Stimulated activated CD8-positive, alpha-beta memory T cell treated with anti-CD3 and anti-CD28 coated beads, Interleukin-4, amount 100 ng/mL, for 48 hours (primary cell): ENCODE measurements at places on chromosomes 7 and 10.

DNA sequence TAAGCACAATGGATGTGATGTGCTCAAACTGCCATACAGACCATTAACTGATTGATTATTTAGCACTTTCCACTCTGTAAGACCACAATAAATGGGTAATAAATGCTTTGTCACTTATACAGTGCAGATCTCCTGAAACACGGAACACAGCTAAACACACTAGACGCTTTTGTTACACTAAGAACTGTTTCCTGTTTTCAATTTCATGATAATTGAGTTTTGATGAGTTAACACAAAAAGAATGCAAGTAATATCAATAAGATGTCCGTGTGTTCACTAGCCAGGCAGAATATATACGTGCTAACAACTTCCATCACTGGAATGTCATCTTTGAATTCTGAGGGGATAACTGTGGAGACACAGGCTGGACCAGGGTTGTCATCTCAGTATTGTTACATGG, 178.8 kb downstream of the SKAP2 start:
- no peak for DNase-seq

- DNase-seq = no peak
These were observed 418.1 kb downstream of the ZNF716 start for GRCh38 chr7:57867884-57868701.

DNA sequence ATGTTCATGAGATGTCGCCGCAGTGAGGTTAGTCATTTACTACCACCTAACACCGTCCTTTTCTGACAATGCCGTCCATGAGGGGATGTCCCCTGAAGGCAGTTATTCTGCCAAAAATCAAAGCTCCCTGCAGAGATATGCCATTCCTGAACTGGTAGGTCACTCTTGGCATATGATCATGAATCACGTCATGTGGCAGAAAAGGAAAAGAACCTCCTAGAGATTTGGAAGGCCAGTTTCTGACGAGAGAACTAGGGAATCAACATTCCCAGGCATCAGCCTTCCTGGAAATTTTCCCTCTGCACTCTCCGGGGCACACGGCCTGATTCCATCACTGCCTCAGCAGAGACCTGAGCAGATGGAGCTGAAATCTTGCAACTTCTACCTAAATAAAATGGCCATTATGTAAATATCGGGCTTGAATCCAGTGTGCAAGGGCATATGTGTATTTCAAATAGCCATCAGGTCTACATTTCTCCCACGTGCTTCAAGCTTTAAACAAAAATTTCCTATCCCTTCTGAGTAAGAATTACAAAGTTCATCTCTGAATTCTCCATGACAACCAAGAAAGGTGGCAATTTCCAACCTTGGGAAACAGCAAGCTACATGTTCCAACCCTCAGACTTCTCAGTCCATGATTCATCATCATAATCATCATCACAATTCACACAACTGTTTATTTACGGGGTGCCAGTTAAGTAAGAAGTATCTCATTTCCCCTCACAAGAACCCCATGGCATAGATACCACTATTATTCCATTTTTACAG, 46.5 kb downstream of the AMPH start:
- DNase-seq = no peak

DNA sequence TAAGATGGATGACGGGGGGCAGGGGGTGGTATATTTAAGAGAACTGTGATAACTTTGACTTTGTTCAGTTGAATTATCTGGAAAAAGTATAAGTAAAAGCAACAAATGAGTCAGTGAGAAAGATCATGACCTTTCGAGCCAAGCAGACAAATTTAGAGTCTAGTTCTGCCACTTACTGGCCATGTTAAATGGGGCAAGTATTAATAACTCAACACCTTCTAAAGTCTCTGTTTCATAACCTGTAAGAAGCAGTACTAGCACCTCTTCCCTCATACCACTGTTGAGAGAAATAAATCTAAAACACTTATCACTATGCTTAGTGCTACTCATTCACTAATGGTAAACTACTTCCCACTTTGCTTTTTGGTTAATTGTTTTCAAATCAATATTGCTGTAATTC, 604.4 kb upstream of the LRRN3 start:
- no peak for DNase-seq

DNA sequence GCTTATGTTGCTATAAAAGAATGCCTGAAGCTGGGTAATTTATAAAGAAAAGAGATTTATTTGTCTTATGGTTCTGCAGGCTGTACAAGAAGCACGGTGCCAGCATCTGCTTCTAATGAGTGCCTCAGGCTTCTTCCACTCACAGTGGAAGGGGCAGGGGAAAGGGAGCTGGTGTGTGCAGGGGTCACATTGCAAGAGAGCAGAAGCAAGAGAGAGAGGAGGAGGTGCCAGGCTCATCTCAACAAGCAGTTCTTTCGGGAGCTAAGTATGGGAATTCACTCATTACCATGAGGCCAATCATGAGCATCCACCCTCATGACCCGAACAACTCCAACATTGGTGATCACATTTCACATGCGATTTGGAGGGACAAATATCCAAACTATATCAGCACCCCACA, 17.2 kb upstream of the SLK start:
- no peak for DNase-seq

DNA sequence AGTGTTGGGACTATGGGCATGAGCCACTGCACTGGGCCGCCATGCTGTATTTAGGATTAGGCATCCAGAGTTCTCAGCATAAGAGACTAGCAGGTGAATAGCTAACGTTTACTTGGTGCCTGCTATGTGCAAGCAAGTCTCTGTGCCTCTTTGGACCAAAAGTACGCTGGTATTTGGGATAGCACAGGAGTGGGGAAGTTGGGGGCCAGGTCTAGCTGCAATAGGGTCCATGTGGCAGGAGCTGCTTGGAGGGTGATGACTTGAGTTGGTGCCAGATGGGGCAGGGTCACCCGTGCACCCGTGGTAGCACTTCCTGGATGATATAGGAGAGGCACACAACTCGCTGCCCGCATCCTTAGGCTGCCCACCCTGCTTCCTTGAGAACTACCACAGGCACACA, 22.4 kb downstream of the NACAD start:
- DNase-seq = no peak

- DNase-seq = no peak
These were observed 87.3 kb downstream of the IDE start for GRCh38 chr10:92486637-92487036.

DNA sequence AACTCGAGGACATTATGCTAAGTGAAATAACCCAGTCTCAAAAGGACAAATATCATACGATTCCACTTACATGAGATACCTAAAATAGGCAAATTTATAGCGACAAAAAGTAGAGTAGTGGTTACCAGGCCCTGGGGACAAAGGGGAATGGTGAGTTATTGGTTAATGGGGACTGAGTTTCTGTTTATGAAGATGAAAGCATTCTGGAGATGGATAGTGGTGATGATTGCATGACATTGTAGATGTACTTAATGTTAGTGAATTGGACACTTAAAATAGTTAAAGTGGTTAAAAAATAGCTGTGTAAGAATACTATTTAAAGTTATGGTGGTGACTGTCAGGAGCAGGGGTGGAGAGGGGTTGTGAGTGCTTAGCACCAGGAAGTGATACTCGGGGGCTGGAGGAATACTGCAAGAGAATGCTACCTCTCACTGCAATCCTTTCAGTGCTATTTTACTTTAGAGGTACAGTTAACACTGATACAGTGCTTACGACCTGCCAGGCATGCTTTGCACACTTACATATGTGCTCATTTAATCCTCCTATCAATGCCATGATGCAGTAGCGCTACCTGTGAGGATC, 16.7 kb upstream of the TEX36 start:
- DNase-seq = no peak

DNA sequence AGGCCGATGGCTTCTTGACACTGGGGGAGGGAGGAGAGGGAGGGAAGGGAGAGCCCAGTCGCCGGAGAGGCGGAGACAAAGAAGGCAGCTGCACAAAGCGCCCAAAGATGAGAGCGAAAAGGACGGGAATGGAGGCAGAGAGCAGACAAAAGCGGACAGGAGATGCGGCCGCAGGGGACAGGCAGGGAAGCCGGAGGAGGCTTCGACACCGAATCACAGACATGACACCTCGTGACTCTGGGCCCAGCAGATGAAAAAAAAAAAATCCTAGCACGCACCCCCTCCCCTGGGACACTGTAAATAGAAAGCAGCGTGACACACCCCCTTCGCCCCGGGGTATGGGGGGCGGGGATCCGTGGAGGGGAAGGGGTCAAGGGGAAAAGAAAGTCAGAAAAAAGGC, 976 bp downstream of the NAT16 start:
- no peak for DNase-seq

GRCh38 chr10:70918851-70919530, 30.6 kb upstream of the PCBD1 start:
- DNase-seq = no peak

DNA sequence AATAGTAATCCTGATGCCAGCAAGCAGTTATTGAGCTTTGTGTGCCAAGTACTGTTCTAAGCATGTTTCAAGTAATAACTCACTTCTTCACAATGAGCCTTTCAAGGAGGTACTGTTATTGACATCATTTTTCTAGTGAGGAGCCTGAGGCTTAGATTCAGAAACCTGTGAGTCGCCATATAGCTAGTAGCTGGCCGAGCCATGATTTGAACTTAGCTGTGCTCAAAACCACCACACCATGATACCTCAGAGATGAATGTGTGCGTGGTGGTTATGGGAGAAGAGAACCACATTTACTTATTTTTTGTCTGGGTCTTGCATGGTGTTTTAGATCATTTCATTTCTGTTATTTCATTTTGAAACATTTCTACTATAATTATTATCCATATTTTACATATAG, 578.9 kb downstream of the AUTS2 start:
- no peak for DNase-seq

GRCh38 chr7:41130561-41131236, 572.2 kb downstream of the INHBA start:
- DNase-seq = no peak

DNA sequence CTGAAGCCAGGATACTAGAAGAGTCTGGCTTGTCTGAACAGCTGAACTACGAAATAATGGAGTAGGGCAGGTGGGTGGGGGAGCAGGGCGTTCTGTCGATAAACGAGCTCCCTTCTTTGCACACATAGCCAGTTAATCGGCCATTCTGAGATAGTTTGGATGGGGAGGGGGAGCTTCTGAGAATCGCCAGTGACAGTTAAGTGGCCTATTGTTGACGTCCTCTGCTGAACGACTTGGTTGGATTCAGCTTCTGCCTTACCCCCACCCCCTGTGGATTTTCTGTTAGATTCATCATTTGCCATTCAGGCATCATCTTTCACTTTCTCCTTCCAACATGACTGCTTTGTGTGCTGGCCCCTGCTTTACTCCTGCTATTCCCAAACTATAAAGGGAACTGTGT, 520 bp downstream of the CPA5 start:
- no peak for DNase-seq

DNA sequence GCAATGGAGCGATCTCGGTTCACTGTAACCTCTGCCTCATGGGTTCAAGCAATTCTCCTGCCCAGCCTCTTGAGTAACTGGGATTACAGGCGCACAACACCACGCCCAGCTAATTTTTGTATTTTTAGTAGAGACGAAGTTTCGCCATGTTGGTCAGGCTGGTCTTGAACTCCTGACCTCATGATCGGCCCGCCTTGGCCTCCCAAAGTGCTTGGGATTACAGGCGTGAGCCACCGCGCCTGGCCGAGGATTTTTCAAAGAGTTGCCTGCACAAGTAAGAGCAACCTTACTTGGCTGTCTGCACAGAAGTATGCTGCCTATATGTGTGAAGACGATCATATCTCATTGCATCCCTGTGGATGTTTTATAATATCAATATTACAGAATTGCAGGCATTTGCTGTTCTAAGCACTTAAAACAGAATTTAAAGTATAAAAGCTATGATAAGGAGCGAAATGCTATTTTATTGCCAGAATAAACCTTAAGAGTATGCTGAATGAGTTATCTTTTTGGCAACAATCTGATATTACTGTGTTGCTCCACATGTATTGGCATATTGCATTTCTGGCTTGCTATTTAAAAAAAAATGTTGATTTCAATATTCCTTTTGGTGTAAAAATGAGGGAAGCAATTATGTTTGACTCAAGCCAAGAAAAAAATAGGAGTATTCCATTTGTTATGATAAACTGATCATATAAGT, 379.4 kb upstream of the SEMA3D start:
- no peak for DNase-seq

GRCh38 chr7:112262855-112263487, 56.5 kb downstream of the ZNF277 start:
- no peak for DNase-seq

DNA sequence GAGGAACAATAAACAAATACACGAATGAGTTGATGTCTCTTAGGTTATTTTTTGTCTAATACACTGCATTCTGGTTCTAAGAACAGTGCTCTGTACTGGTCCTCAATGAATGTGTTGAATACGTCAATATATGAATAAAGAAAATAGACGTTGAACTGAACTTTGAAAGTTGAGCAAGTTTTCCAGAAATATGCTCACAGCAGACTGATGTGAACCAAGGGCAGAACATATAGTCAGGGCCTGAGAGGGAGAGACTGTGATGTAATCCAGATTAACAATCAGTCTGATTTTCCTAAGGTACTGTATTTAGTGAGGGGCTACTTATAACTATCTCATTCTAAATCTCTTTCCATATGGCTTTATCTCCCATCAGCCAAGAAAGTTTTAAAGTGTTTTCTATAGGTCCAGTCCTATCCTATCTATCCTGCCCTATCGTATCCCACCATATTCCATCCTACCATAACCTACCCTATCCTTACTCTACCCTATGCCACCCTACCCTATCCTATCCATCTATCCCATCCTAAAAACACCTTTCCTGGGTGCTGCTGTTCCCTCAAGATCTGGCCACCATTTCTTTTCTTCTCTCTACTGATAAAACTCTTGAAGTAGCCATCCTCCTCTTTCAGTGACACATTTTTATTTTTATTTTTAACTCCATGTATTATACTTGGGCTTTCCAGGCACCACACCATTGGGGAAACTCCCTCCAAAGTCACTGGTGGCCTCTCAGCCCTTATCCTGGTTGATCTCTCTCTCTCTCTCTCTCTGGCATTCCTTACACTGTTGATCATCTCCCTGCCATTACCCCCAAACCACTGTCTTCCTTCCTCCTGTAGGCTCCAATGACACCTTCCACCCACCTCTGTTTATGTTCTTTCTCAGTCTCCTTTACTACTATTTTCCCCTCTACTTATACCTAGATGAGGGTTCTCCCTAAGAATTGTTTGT, 212.3 kb upstream of the SLC26A5 start:
- DNase-seq = no peak

DNA sequence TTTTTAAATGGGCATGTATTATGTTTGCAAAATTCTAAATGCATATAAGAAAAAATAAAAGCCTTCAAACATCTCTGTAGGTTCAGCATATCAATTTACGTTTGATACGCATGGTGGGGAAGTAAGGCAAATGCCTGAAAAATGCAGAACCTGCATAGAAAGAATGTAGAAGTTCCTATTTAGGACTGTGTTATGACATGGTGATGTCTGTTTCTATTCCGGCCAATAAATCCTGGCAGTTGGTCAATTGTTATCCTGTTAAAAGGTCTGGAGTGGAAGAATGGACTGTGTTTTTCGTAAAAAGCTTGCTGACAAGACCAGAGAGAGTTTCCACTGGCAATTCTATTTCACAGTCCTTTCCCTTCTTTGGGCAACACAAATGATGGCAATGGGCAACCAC, 49.6 kb upstream of the CAV2 start:
- DNase-seq = no peak
